CD4-positive, alpha-beta T cell treated with Interleukin-17A for 1 hour (primary cell): ENCODE measurements at places on chromosomes 11 and 22.

DNA sequence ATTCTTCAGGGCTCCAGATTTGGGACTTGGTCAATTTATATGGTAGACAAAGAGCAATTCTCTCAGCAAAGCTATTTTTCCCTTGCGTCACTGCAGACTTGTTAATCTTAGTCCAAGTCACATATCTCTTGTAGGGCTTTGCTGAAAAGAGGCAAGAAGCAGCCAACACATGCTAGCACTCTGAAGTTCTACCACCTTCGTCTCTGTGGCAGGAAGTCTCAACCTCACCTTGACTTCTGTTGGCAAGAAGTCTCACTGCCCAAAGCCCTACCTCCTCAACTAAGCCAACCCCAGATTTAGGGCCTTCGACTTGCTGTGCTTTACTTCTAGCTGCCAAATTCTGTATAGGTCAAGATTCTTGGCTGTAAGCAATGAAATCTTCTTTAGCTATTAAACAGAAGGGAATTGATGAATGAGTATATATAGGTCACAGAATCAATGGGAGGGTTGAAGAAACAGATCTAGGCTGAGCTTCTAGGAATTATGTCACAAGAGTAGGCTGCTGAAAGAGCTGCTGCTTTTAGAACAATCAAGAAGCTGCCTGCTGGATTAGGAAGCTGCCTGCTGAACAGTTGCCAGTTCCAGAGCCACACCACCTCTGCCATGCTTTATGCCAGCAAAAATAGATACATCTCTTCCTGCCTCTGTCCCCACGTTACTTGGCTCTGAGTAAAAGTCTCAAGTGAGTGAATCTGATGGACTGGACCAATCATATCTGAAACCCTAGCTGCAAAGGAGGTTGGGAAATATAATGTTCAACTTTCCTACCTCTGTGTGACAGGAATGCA lies 17.6 kb upstream of the NCR3LG1 start:
- peak; percentile 29 for DNase-seq

GRCh38 chr11:63551889-63552266 lies 11.3 kb downstream of the PLAAT2 start:
- DNase-seq: peak; percentile 50

GRCh38 chr22:49446145-49446758 lies 381.4 kb downstream of the BRD1 start:
- no peak for DNase-seq

GRCh38 chr11:36012455-36012854 lies 68.6 kb downstream of the LDLRAD3 start:
- no peak for DNase-seq

DNA sequence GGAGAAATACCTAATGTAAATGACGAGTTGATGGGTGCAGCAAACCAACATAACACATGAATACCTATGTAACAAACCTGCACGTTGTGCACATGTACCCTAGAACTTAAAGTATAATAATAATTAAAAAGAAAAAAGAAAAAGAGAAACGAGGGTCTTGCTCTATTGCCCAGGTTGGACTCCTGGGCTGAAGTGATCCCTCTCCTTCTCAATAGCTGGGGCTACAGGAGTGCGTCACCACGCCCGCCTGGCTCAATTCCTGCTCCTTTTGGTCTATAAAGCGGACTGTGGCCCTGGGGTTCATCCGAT lies 521 bp upstream of the PTS start:
- DNase-seq: no peak

DNA sequence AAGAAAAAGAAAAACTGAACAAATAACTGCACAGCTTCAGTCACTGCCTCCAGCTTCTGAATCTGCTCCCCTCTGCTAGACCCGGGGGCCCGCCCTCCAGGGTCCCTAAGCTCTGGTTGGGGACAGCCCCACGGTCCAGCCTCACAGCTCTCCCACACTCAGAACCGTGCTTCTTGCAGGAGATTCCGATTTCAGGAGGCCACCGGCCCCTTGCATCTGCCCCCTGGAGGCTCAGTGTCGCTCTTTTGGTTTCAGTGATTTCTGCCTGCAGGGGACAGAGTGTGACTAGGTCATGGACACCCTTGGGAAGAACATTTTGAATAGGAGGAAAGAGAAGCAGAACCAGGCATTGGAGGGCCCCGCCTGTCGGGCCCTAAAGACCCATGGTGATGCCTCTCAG lies 23.1 kb upstream of the RPS3 start:
- no peak for DNase-seq

GRCh38 chr11:3129591-3130268 lies 35.4 kb downstream of the OSBPL5 start:
- no peak for DNase-seq

DNA sequence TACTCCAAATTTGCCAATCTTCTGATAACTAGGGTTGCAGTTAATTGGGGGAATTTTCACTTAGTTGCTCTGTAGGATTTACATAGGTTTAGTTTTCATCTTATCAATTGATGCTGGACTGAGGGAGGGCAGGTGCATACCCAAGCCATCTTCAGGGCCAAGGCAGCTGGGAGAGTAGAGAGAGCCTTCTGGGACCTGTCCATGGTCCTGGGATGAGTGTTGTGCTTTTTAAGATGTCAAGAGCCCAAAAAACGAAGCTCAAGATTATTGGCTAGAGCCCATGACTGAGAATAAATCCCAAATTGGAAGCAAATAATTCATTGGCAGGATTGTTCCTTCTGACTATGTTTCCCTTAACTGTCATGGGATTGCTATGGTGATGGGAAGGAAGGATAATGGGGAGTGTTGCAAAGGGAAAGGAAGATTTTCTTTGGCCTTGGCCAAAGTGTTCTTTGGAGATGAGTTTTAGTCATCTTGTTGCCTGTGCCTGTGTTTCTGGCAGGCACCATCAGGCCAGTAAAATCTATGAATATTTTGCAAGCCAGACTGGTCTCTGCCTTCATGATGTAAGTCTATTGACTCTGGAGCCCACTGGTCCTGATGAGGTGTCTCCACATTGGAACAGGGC lies 4.5 kb downstream of the SLC22A6 start:
- no peak for DNase-seq

DNA sequence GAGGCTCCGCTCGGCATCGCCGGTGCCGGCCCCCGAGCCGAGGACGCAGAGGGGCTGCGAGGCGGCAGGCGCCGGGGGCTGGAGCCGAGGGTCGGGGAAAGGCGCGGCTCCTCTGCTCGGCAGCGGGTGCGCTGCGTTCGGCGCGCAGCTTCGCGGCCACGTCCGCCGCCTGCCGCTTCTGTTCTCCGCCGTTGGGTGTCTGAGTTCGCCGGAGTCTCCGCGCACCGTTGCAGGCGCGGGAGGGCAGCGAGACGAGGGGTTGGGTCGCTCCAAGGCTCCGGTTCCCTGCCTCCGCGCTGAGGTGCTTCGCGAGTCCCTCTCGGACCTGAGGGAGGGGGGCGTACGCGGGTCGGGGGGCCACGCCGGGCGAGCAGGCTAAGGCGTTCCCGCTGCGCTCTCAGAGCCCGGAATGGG lies 347 bp downstream of the MN1 start:
- peak; percentile 25 for DNase-seq

GRCh38 chr11:78076733-78077403 lies 2.8 kb downstream of the NDUFC2 start:
- DNase-seq: no peak

GRCh38 chr11:118379497-118379896 lies 20.1 kb downstream of the UBE4A start:
- no peak for DNase-seq

DNA sequence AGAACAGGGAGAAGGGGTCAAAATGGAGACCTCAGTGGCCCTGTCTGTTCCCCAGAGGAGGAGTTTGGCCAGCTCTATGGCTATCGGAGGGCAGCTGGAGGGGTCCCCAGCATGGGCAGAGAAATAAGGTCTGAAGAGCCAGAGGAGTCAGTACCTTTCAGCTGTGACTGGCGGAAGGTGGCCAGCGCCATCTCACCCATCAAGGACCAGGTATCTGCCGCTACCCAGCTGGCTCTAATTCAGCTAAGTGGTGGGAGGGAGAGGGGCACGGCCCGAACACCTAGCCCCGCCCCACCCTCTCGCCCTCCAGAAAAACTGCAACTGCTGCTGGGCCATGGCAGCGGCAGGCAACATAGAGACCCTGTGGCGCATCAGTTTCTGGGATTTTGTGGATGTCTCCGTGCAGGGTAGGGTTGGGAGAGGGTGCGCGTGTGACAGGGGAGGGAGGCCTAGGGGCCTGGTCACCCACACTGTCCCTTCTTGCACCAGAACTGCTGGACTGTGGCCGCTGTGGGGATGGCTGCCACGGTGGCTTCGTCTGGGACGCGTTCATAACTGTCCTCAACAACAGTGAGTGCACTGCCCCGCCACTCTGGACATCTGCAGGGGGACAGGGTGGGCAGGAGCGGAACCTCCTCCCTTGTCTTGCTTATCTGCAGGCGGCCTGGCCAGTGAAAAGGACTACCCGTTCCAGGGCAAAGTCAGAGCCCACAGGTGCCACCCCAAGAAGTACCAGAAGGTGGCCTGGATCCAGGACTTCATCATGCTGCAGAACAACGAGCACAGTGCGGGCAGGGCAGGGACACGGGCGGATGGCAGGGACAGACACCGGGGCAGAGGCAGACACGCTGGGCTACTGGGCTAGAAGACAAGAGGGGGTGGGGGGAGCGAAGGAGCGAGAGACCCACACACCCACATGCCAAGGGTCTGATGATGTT lies 2.8 kb downstream of the CTSW start:
- DNase-seq: no peak

DNA sequence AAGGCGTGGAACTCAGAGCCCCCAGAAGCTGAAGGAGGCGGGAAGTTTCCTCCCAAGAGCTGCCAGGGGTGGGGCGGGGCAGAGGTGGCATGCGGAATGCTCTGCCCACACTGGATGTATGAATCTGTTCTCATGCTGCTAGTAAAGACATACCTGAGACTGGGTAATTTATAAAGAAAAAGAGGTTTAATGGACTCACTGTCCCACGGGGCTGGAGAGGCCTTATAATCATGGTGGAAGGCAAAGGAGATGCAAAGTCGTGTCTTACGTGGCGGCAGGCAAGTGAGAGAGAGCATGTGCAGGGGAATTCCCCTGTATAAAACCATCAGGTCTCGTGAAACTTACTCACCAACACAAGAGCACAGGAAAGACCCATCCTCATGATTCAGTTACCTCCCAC lies 57.6 kb downstream of the SMIM38 start:
- no peak for DNase-seq

- no peak for DNase-seq
Observed at GRCh38 chr11:46895821-46896220, 22.5 kb downstream of the LRP4 start.

DNA sequence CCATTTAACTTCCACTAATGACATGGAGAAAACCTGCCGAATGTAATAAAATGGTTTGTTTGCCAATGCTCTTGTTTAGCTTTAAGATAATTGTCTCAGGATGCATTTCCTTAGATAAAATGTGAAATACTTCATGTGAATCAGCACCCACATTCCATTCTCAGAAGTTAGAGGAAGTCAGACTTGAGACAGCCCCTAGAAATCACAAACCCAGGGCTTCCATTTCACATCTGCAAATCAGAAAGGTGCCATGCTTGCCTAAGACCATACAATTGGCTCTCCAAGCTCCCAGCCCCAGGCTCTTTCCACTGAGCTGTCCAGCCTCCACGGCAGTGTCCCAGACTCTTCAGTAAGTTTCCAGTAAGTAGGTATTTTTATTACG lies 35.6 kb upstream of the ADORA2A start:
- DNase-seq: no peak

DNA sequence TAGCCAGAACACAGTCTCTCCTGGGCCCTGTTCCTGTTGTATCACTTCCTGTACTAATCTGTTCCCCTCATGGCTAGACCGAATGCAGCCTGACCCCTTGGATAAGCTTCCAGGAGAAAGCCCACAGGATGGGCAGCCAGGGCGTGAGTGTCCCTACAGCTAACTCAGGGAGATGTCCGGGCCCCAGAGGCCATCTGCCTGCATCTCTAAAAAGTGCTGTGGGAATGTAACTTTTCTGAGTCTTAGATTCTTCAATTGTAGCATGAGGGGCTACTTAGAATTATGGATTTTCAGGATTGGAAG lies 7.7 kb upstream of the MALAT1 start:
- DNase-seq: no peak

DNA sequence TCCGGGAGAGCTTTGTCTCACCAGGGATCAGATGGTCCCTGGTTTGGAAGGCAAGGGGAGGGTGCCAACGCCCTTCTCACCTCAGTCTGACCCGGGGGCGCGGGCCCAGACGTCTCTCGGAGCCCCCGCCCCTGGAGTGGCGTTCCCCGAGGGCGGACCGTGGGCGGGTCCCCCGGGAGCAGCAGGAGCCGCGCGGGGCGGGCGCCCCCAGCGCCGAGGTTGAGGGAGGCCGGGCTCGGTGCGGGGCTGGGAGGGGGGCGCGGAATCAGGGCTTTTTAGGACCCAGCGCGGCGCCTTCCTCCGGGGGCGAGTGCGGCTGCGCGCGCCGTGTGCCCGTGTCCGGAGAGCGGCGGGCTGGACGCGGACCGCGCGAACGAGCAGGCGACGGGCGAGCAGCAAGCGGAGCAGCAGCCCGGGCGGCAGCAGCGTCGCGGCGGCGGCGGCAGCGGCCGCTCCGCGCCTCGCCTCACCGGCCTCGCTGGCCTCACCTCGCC lies at the start of gene KCNC1:
TSS of gene KCNC1 (plus strand) at position 364 of the 494 bp plus-strand sequence. CDS start 1,222 bp downstream, outside the sequence.
- no peak for DNase-seq

GRCh38 chr11:76835928-76836612 lies 24.6 kb upstream of the ACER3 start:
- no peak for DNase-seq

DNA sequence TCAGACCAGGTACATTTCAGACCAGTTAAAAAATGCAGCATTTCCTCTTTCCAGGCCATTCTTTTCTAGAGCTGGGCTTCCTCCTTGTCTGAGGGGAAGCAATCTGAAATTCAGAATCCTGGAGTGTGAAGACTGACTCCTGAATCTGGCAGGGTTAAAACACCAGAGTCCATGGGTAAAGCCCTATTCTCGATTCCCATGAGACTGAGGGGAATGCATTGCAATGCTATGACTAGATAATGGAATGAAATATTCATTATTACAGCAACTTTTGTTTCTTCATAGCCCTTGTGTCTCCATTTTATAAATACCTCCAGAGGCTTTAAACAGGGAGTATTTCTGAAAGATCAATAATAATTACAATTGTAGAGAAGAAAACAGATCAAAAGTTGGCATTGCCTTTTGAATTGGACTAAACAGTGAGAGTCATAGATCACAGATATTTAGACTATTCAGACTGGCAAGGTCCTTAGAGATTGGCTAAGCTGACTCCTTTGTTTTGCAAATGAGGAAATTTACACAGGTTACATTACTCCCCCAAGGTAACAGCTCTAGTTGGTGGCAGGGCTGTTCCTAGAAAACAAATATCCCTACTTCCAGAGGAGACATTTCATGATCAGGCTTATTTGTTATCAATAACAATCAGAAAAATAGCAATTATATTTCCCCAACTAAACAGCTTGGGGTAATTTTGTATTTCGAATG lies 632.6 kb upstream of the KIRREL3 start:
- no peak for DNase-seq

- no peak for DNase-seq
Observed at GRCh38 chr11:71558996-71559395, 6.4 kb upstream of the KRTAP5-10 start.

- DNase-seq: peak; percentile 24
Observed at GRCh38 chr22:41862530-41863266, 29.8 kb downstream of the SREBF2 start.

- DNase-seq: no peak
Observed at GRCh38 chr11:62176766-62177165, 13.2 kb upstream of the SCGB1D1 start.
